Esophagus squamous epithelium (tissue), 5 donors: ENCODE measurements at places on chromosomes 2 and 18. TPM values are rescaled to one million over a fixed set of nuclear protein-coding genes. Genes with fewer than 3 reads are reported as not detected.

CYP27A1 gene
- 9.3 TPM for total RNA-seq

GRCh38 chr18:75212751-75213090 lies 2.1 kb downstream of the TSHZ1 start:
- DNase-seq: no peak

CAVIN2 gene
- 12.8 TPM for total RNA-seq

GRCh38 chr2:131584940-131585339 lies 57.3 kb downstream of the CCDC74A start:
- DNase-seq: no peak

EVX2 gene
- not detected for total RNA-seq

FAP gene
- 3.0 TPM for total RNA-seq

DNA sequence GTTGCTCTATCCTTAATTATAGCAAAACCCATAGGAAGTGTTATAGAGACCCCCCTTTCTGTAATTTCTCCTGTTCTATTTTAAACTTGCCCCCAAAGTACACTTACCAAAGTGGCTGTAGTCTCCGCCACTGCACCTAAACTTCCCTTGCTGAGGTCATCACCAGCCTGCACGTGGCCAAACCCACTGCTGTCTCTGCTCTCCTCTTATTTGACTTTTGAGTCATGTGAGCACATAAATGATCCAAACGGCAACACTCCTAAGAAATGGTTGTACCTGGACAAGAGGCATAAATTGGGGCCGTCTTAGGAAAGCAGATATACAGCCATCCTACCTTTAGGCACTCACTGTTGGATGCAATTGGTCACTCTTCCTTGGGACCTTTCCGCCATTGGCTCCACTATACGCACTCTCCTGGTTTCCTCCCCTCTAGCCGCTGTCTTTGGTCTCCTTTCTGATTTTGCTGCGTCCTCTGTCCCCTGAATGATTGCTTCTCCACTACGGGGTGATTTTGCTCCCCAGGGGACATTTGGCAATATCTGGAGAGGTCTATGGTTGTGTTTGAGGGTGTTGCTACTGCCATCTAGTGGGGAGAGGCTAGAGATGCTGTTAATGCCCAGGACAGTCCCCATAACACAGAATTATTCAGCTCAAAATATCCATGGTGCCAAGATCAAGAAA lies 19.2 kb upstream of the IL36G start:
- DNase-seq: no peak

- DNase-seq: no peak
Measured at GRCh38 chr18:74465775-74466174, 8.7 kb upstream of the DIPK1C start.

- no peak for DNase-seq
Measured at GRCh38 chr2:101295895-101296294, 12.6 kb downstream of the RNF149 start.

DNA sequence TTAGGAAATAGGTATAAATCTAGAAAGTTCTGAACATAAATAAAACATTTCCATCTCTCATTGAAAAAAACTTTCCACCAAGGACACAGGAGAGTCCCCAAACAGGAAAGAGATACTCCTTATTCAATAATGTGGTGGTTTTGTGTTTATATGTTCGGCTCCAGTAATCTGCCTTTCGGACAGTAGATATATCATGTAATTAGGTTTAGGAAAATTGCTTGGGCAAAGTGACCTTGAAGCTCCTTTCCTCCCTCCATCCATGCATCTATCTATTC lies 69.6 kb downstream of the DDX1 start:
- no peak for DNase-seq

FOXI3 gene
- total RNA-seq: not detected

SERTAD2 gene
- 20.2 TPM for total RNA-seq
